ENCODE measurements at places on chromosomes 7 and 10. TPM values are rescaled to one million over a fixed set of nuclear protein-coding genes. Genes with fewer than 3 reads are reported as not detected.

GRCh38 chr7:149334219-149334618 is 72.2 kb downstream of the ZNF783 start:
- no peak for DNase-seq

- no peak for DNase-seq
Measured at GRCh38 chr7:70884809-70885208, 247.1 kb upstream of the GALNT17 start.

- DNase-seq = no peak
Measured at GRCh38 chr7:90689260-90689659, 93.1 kb downstream of the CDK14 start.

Gene CACUL1
- 24.0 TPM for total RNA-seq

DNA sequence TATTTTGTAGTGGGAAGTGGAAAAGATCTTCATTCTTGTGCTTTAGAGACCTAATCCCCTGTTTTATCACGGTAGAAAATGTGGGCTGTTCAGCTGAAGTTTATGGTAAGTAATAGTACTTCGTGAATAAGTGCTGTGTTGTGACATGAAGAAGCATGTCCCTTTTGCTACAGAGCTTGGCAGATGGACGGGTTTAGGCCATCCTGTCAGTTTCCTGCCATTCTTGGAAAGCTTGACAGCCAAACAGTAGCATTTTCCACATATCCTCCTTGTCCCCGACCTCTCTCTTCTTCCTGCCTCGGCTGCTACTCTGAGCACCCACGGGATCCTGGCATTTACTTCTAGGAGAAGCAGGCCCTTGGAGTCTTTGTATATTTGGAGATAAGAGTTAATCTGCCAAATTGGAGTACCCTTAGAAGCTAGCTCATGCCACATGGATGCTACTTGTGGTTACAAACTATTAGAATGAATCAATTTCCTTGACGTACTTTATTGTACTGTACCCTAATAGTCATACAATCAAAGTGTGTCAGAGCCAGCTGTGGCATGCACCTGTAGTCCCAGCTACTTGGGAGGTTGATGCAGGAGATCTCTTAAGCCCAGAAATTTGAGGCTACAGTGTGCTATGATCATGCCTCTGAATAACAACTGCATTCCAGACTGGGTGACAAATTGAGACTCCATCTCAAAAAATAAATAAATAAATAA is 39.2 kb downstream of the PNLIPRP3 start:
- DNase-seq = no peak

Gene BTBD16
- 0.88 TPM for total RNA-seq

DNA sequence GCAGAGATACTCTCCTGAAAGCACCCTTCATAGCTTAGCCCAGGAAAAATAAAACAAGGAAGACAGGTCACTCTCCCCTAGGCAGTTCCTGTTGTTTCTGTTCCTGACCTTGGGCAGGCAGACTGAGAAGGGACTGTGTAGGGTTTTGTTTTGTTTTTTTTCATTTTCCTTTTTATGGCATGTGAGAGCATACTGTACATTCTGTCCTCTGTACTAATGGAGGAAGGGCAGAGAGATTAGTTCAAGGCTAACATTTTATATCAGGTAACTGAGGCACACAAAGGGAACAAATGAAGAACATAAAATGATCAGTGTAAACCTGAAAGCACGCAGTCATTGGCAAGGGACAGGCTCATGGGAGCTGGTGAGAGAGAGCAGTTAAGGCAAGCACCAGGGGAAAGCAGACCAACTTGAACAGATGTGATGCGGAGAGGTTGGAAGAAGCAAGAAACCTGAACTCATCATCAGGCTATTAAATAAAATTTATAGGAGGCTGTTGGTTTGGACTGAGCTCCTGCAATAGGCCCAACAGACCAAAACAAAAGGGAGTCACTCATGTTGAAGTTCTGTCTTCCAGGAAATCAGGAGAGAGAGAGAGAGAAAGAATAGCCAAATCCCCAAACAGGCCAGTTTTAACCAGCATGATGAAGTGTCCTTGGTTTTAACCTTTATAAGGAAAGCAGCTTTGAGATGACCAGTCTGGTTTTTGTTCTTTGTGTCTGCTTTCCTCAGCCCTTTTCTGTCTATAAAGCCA is 34.1 kb upstream of the PDCD4 start:
- no peak for DNase-seq

Gene LDB3
- total RNA-seq = 0.03 TPM

Gene UFSP1
- total RNA-seq = 11.8 TPM

GRCh38 chr7:101124376-101125056 is 2.4 kb upstream of the SERPINE1 start:
- peak; percentile 75 for DNase-seq
